Mammary epithelial cell (primary cell): ENCODE measurements at places on chromosomes 6 and 20. TPM values are rescaled to one million over a fixed set of nuclear protein-coding genes. Genes with fewer than 3 reads are reported as not detected.

The WDR46 gene
- 55.3 and 56.7 TPM in 2 replicates for total RNA-seq

DNA sequence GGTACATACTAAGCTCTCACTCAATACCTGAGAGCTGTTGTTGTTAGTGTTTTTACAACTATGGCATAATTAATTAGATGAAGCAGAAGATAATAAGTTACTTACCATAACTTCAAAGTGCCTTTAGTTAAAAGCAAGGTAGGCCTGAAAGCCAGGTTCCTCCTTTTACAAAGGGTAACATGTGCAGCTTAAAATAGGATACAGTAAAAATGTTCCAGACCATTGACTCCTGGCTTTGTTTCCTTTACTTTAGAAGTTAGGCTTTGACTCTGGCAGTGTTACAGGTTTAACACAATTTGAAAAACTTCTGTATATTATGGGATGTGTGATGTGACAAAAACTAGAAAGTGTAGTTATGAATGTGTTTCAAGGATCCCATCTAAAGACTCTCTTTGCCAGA lies 522.5 kb downstream of the EPM2A start:
- no peak for DNase-seq

The GABRR1 gene
- not detected in 2 replicates for total RNA-seq

DNA sequence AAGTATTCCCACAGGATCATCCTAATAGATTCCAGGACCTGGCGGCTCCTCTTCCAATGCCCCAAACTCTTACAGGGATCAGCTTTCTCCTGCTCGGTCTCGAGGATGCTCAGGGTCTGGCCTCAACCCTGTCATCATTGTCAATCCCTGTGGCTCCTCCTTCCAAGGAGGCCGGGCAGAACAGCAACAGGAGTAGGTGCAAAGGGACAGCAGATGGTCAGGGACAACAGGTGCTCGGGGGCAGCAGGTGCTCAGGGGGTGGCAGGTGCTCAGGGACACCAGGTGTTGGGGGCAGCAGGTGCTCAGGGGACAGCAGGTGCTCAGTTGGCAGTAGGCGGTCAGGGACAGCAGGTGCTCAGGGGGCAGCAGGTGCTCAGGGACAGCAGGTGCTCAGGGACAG lies 84.8 kb downstream of the TTLL2 start:
- DNase-seq = no peak

DNA sequence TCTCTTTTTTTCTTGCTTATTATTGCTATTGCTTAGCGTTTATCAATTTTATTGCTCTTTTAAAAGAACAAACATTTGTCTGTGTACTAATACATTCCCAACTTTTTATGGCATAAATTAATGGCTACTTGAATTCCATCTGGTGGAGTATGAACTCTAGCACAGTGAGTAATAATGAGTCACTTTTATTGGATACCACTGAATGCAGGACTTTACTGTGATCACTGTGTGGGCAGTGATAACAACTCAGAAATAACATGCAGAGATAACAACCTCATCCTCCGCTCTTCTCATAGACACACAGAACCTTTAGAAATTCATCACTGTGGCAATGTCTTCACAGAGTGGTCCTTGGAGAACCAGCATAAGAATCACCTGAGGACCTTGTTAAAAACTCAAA lies 174.9 kb upstream of the PRND start:
- peak; percentile 79 for DNase-seq

DNA sequence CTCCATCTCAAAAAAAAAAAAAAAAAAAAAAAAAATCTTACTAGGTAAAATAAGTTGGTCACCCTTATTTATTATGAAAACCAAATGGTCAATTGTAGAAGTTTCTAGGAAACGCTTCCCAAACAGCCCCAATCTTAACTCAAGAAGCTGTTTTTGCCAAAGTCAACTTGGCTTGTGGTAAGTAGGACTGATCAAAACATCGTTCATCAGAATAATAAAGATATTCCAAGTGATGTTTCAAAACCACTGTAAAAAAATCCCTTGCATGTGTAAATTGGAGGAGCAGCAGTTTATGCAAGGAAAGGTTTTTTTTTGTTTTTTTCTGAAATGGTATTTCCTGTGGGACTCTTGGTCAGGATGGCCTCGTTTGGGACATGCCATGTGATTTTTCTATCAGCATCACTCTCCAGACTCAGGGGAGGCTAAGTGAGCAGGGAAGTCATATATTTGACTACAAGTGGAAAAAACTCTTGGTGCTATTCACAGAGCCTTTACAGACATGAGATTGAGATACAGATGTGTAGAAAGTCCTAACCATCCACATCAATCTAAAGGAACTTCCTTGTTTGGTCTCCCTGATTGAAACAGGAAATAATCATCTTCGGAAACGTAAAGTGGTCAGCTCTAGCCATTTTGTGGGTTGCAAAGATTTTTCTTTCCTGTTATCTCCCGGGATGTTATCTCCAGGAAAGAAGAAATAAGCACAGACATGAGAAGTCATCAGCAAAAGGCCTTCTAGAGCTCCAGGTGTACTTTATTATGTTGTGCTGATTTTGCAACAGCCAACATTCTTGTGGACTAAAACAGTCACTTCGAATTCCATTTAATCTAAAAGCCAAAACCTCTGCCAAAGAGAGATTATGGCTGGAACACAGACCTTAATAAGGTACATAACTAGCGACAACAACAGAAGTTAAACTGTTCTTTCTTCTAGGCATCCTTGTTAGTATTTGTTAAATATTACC lies 177.8 kb downstream of the EDN1 start:
- peak; percentile 41 for DNase-seq

DNA sequence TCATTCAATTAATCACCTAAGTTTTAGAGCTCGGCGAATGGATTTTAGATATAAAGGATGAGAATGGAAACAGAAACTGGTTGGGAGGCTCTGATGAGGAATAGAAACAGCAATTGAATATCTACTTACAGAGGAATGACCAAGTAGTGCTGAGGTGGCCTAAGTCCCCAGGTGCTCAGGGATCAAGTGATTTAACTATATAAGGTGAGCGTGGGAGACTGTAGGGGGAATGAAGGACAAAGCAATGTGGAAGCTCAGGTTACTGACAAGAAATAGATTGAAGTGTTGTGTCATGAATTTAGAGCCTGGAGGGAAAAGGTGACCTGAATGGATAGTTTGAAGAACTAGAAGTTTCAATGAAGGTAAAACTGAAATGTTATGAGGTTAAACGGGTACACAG lies 495.4 kb upstream of the SOX4 start:
- no peak for DNase-seq

DNA sequence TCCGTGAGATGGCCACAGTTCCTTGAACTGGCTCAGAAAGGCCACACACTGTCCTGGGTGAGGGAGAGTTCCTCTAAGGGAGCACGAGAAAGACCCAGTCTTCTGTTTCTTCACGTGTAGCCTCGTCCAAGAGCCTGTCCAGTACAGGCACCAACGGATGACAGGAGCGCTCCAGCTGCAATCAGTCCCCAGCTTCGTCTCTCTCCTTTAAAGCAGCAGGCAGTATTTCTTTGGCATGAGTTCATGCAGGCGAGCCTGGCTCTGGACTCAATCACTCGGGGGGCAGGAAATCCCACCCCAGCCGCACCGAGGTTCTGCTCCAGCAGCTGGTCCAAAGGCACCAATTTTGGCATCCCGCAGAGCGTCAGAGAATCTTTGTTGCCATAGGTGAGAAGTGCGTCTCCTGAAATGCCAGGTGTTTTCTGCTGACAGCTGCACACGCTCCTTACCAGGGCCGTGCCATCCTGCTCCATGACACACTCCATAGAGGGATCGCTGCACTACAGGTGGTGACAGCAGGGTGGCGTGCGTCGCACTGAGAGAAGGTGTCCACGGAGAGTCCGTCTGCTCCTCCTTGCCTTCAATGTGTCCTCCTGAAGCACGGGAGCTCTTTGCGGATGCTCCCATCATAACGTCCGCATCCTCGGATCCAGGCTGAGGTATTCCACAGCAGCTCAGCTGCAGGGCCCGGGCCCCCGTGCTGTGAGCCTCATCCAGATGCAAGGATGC lies 59.6 kb upstream of the AFDN start:
- no peak for DNase-seq

DNA sequence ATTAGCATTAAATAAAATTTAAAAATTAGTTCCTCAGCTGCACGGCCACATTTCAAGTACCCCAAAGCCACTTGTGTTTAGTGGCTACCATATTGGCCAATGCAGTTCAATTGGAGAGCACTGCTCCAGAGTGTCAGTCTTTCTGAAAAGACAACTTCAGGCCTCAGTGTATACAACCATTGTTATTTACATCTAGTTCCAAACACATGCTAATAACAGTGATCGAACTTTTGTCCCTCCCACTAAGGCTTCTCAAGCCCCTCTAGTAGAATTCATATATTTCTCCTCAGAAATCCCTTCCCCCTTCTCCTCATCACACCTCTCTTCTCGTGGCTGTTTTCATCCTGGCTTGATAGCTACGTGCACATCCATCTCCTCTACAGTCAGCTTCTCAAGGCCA lies 32.9 kb downstream of the HIVEP2 start:
- no peak for DNase-seq

- no peak for DNase-seq
These were observed 20.1 kb downstream of the IGF2R start for GRCh38 chr6:159988983-159989454.

The GMPR gene
- 0.45 and 0.51 TPM in 2 replicates for total RNA-seq

DNA sequence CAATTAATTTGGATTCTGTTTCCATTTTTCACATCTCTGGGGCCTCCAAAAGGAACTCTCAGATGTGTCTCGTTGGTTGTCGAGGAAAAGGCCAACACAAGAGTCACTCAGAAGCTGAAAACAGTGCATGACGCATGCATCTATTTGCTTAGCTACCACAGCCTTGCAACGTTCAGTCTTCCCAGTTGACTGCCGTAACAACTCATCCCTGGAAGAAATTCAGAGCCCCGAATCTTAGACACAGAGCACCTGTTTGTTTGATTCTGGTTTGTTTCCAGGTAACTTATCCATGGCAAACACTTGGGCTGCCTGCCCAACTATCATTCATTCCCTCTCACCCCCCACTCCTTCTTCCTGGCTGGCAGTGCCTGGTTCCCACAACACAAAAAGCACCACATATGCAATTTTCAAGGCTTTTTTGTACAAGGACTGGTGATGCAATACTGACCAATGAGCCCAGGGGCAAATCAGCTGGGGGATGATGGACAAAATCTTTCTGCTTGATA lies 60.5 kb downstream of the ZMYND8 start:
- DNase-seq = peak; percentile 24

DNA sequence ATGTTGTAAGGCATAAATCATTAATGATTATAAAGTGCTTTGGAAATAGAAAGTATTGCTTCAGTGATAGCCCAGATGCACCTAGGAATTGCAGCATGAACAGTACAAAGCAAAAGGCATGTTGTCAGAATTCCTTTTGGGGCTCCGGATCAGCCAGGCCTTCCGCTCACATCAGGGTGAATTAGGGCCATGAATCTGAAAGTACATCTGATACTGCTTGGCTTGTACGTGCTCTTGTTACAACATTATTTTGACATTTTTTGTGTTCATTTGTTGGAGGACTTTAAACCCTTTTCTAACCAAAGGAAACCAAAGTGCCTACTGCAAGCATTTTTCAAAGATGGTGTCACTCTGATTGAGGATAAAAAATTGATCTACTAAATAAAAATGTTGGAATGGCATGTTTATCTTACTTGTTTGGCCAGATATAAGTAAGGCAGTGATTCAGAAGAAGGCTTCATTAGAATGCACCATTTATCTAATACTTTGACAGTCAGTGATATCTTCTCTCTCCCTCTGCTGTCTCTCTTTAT lies 1005.6 kb upstream of the FLRT3 start:
- no peak for DNase-seq

GRCh38 chr6:120764312-120764711 lies 570.0 kb downstream of the TBC1D32 start:
- peak; percentile 26 for DNase-seq

The FAM217A gene
- total RNA-seq = not detected in 2 replicates

DNA sequence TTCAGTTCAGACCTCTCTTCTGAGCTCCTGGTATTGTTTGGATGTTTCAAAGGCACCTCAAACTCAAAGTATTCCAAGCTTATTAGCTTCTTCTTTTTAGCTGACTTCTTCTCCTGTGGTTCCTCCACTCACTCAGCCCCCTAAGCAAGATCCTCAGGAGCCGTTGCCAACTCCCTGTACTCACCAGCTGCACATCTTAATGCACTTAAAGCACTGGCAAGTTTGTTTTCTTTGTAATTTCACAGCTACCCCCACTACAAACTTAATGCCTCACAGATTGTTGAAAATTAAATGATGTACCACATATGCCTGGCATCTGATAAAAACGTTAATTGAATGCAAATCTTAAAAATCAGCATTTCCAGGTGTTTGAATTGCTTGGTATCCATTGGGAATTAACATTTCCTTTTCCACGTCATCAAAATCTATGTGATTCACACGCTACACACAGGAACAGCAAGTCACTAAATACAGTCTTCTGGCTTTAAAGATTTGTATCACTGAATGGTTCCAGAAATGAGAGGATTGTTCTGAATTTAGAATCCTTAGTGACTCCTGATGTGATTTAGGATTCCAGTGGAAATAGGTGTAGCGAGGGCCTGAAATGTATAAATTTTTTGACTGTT lies 24.5 kb downstream of the CALHM6 start:
- no peak for DNase-seq

GRCh38 chr6:140078561-140079125 lies 704.2 kb upstream of the CITED2 start:
- no peak for DNase-seq

DNA sequence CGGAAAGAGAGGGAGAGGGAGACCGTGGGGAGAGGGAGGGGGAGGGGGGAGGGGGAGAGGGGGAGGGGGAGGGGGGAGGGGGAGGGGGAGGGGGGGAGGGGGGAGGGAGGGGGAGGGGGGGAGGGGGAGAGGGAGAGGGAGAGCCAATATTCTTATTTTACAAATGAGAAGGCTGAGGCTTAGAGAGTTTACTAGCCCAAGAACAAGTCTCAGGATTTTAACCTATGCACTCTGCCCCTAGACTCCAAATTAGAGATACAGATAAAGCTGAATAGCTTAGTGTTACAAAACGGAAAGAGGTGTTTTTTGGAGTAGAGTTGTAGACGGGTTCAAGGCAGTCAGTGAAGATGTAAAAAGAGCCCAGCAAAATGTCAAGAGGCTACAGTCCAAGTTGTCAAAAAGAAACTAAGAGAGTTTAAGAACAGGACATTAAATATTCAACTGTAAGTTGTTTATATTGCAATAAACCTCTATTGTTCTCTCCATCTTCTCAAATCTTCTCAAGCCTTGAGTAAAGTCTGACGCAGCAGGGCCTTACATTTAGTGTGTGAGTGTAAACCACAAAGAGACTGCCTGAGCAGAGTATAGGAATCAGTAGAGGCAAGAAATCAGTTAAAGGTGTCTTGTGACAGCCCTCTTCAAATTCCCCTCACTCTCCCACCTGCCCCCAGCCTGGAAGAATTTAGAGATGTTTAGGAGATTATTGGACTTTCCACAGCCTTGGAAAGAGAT lies 34.9 kb upstream of the AKIRIN2 start:
- peak; percentile 49 for DNase-seq

GRCh38 chr6:23334360-23334759 lies 765.0 kb downstream of the HDGFL1 start:
- DNase-seq = no peak

The FABP7 gene
- not detected in 2 replicates for total RNA-seq

DNA sequence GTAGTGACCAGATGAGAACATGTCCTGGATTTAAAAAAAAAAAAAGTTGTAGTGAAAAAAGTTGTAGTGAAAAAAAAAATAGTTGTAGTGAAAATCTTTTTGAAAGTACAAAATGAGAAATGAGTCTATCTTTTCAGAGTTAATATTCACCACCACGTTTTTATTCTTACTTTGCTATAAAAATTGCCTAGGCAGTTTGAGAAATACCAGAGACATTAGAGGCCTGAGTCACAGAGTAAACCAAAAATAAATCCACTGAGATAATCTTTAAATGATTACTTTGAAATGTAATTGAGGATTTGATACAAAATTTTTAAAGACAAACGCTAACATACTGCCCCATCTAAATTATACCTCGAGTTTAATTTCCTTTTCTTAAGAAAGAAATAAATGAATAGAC lies 101.2 kb upstream of the TIAM2 start:
- no peak for DNase-seq

- DNase-seq = peak; percentile 54
These were observed 768.4 kb downstream of the TFAP2A start for GRCh38 chr6:9646342-9647070.
